ENCODE measurements at places on chromosomes 7 and 10.
A peak's percentile ranks its signal among the peaks of the same experiment; 100 is the strongest.

DNA sequence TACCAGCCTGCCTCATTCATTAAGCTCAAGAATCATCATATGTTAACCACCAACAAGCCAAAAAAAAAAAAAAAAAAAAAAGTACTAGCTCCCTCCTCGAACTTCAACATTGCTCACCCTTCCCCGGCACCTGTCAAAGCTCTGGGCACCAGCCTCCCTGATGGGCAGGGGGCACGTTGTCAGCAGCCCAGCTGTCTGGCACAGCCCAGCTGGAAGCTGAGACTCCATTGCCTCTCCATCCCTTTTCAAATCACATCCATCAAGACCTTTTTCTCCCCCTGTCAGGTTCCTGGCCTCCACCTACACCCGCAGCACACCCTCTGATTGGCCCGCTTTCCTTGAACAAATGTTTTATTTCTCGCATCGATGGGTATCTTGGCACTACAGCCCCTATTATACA lies 913.3 kb upstream of the AUTS2 start:
- no peak for DNase-seq

DNA sequence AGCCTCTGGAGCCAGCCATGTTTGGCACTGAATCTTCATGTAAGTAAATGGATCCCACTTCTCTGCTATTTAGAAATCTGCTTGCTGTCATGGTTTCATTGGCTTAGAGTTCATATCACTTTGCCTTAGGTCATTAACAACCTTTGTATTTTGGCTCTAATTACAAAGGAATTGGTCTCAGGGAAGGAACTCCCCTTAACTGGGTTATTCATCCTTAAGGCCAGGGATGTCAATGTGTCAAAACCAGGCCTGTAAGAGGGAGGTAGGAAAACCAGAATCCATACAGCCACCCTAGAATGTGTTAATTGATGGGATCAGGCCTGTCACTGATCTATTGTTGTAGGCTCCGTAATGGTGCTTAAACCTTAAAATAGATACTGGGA lies 67.3 kb downstream of the ST7 start:
- no peak for DNase-seq

GRCh38 chr7:98283127-98283886 lies 1.8 kb downstream of the BRI3 start:
- no peak for DNase-seq

- DNase-seq, result no peak
Observed at GRCh38 chr10:47077386-47077785, 166.2 kb downstream of the PTPN20 start.

DNA sequence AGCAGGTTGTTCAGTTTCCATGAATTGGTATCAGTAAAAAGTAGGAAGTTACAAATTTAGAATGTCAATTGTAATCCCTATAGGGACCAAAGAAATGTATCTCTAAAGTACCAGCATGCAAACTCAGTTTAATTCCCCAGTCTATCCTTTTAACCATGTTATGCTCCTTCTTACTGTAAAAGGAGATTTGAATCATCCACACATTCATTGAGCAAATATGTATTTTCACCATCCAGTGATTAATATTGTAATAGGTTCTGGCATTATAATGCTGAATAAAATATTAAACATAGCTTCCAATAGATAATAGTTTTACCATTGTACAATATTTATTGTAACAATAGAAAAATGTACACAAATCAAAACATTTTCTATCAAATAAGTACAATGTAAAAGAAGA lies 228.2 kb upstream of the SEMA3A start:
- no peak for DNase-seq

DNA sequence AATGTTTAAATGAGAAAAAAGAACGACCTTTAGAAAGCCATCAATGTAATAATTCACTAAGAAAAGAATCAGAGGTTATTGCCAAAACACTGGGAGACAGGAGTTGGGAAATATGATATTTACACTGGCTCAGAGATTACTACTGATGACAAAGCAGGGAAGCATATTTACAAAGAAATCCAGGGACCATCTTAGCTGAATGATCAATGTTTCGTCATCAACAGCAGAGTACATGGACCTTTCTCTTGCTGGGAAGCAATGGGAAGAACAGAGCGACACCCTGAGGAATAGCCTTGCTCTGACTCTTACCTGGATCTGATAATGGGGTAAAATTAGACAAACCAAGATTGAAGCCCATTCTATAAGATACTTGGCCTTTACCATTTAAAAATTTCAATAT lies 1293.5 kb downstream of the XPNPEP1 start:
- DNase-seq, result no peak

DNA sequence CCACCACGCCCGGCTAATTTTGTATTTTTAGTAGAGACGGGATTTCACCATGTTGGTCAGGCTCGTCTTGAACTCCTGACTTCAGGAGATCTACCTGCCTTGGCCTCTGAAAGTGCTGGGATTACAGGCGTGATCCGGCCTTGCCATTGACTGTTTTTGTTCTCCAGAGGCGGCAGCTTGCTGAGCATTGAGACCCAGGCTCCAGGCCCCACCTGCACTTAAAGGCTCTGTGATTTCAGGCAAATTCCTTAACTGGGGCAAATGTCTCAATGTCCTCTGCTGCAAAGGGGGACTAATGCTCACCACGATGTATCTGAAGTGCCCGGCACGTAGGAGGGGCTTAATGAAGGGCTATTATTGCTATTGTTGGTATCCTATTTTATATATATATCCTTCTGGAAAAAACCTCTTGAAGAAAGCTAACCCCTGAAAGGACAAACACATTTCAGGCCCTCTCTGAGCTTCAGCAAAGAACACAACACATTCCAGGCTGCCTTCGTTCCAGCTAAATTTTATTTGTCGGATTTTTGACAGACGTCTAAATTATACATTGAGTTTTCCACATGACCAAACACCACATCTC lies 29.0 kb downstream of the TRIM8 start:
- no peak for DNase-seq

DNA sequence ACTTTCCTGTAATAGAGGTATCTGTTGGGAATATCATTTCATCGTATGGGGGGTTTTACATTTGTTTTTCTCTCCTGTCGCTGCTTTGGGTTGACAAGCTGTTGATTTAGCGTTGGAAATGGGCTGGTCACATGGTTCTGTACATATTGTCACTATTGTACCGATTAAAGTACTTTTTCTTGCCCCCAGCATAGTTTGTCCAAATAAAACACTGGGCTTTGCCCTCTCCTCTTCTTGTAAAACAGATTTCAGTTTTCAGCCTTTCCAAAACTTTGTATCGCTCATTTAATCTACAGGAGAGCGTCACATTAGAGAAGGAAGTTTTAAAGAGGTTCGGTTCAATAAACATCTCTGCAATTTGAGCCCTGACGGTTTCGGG lies 4.0 kb downstream of the BMI1 start:
- DNase-seq, result no peak

DNA sequence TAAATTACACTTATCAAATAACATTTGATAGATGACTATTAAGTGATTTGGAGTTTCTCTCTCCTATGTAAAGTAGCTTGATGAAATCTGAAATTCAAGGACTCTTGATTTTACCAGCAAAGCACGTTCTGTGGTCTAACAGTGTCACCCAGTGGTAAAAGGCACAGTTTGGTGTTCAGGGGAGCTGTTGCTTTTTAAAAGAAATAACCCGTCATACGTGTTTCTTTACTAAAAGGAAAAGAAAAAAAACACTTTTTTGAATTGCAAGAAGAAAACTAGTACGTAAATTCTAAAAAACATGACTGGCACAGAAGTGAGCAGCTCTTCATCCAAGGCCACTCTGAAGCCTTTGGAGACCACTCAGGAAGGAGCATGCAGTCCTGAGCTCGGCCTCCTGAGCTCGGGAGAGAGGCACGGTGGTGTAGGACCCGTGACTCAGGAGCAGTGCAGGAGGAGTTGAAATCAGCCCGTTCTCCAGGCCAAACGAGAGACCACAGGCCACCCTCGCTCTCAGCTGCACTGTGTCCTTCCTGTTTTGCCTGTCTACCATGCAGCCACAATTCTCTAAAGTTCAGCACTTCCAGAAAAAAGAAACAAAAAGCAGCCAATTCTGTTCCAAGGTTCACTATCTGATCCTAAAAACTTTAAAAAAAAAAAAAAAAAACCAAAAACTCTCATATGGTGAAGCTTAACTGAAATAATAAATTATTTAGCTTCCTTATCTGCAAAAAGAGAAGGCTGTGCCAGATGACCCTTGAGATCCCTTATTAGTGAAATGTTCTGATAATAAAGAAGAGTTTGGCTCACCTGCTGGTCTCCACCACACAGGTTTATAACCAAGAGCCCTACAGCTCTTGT lies 212.6 kb upstream of the FRMD4A start:
- no peak for DNase-seq

DNA sequence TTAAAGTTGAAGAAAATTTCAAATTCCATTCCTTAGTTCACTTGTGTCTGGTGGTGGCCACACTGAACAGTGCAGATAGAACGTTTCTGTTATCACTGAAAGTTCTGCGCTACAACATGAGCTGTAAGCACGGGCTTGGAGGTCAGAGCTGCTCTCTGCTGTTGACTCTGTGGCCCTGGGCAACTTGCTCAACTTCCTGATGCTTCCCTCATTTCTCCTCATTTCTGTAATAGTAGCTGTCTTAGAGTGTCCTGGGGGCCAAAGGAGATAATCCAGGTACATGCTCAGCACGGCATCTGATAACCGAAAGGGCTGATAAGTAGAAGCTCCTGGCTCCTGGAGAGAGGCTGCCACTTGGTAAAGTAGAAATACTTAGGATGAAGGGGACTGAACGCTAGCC lies 92.3 kb upstream of the DUSP5 start:
- DNase-seq, result no peak

- DNase-seq, result peak; percentile 47
Observed at GRCh38 chr7:144670218-144670617, 165.6 kb downstream of the TPK1 start.

DNA sequence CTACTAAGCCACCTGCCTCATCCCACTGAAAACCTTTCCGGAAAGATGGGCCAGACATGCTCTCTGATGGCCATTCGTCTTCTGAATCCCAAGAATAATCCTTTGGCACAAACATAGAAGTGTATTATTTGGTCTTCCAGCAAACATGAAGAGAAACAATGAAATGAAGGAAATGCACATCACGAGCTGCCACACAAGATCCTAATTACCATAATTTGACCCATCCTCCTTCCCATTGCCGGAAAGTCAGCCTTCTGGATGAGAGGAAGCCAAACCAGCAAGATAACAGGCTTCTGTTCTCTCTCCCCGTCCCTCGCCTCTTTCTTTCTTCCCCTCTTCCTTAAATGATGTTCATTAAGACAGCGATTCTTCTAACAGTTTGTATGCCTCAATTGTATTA lies 218.9 kb upstream of the KMT2E start:
- no peak for DNase-seq

GRCh38 chr7:149199234-149199995 lies 4.1 kb downstream of the ZNF282 start:
- DNase-seq, result no peak

DNA sequence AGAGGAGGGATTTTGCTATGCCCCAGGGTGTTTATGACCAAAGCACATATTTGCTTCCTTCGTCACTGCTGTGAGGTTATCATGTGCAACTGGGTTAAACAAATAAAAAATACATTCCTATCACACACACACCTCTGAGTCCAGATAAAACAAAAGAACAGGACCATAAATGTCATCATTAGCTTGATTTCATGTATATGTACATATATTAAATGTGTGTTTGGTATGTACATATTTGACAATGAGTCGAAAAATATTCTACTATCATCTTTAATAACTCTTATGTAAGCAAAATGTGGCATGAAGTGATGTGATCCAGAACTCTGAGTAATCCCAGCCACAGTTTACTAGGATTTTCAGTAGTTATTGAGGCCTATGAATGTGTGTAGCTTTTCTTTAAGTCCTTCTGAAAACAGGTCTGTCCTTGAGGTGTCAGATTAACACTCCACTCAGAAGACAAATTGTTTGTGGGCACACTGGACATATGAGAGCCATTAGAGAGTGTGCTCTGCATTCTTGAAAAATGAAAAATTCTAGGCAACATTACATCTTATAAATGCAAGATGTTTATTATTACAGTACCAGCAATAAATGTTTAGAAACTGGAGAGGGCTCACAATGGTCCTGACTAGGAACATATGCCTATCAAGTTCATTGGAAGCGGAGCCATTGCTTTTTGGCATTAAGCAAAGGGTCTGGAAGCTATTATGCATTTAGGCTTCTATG lies 335.1 kb upstream of the SEMA3A start:
- DNase-seq, result no peak

- DNase-seq, result no peak
Observed at GRCh38 chr7:47809387-47809786, 138.9 kb downstream of the PKD1L1 start.

GRCh38 chr10:62590306-62590705 lies 214.2 kb upstream of the ADO start:
- DNase-seq, result no peak

DNA sequence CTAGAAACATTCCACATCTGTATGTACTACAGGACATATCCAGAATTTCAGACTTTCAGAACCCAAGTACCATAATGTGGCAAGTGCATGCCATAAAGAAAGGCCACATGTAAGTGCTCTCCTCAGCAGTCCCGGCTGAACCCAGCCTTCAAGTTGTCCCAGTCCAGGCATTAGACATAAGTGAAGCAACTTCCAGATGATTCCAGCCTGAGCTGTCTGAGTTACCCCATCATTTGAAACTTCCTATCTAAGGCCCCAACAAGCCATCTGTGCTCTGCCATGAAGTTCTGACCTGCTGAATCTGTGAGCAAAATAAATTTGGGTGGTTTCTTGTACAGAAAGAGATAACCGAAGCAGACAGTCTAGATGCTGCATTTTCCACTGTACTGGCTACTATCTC lies 218.8 kb downstream of the IPMK start:
- no peak for DNase-seq

DNA sequence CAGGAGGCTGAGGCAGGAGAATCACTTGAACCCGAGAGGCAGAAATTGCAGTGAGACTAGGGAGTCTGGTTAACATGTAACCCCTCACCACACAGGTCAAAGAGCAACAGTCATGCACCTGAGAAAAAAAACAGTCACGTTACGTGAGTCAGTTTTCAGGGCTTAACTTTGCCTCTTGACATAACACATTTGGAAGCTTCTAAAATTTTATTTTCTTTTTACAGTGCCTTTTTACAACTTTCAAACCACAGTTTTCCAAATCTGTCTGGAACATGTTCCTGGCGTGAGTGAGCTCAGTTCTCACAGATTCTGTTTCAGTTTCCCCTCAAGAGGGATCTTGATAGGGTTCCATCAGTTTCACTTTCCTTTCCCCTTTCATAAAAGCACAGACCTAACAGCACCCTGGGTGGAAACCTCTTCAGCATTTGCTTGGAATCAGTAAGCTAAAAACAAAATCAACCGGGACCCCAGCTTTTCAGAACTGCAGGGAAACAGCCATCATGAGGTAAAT lies 4.4 kb downstream of the IFIT3 start:
- DNase-seq, result peak; percentile 85

GRCh38 chr7:115146148-115146547 lies 224.3 kb downstream of the MDFIC start:
- DNase-seq, result no peak

DNA sequence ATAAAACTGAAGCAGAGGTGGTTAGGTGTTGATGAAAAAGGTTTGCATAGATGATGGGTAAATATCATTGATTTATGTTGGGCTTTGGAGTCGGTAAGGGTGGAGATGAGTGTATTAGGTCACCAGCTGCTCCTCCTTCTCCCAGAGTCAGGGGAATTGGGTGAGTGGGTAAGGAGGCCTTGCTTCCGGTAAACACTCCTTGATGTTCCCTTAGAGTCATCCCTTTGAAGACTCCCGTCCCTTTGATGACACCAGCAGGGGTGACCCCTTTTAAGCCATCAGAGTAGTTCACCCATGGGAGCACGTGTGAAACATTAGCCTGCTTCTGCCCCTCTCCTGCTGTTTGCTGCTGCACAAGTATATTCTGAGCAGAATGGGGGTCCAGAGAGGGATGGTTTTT lies 92.2 kb upstream of the DKK1 start:
- no peak for DNase-seq

- DNase-seq, result no peak
Observed at GRCh38 chr7:36571190-36571560, 153.1 kb downstream of the AOAH start.
